ENCODE measurements at places on chromosomes 3 and 15. TPM values are rescaled to one million over a fixed set of nuclear protein-coding genes. Genes with fewer than 3 reads are reported as not detected.

ALS2CL gene
- total RNA-seq: 0.69 TPM

ADAMTSL3 gene
- not detected for total RNA-seq

LCMT2 gene
- 7.1 TPM for total RNA-seq

FEZF2 gene
- not detected for total RNA-seq

TRPM1 gene
- total RNA-seq: not detected

SPATA12 gene
- total RNA-seq: not detected

SYNPR gene
- not detected for total RNA-seq

PIGZ gene
- total RNA-seq: 0.78 TPM

CHRM5 gene
- total RNA-seq: not detected

DNAH12 gene
- 0.08 TPM for total RNA-seq

MYZAP gene
- not detected for total RNA-seq

GOLGA6D gene
- total RNA-seq: not detected

CRTC3 gene
- total RNA-seq: 50.6 TPM

NR2E3 gene
- total RNA-seq: not detected

ZCWPW2 gene
- 0.37 TPM for total RNA-seq

ACAA1 gene
- total RNA-seq: 82.8 TPM

COPS2 gene
- 86.2 TPM for total RNA-seq

KLF15 gene
- total RNA-seq: 0.16 TPM

GOLGA8G gene
- total RNA-seq: not detected

NEDD4 gene
- 10.2 TPM for total RNA-seq

GUCA1C gene
- total RNA-seq: not detected

C3orf80 gene
- 0.24 TPM for total RNA-seq

ATP2B2 gene
- total RNA-seq: not detected

TTLL13 gene
- total RNA-seq: not detected

RASGRP1 gene
- total RNA-seq: 164 TPM

UBE3A gene
- total RNA-seq: 94.8 TPM

SV2B gene
- total RNA-seq: 0.04 TPM
